HFF-Myc (cell line): ENCODE measurements at places on chromosomes 3 and 15.

- DNase-seq = no peak
These were observed 13.9 kb downstream of the CEP152 start for GRCh38 chr15:48796930-48797329.

- DNase-seq = no peak
These were observed 52.0 kb downstream of the DHX30 start for GRCh38 chr3:47854720-47855455.

- DNase-seq = no peak
These were observed 55.2 kb downstream of the PGPEP1L start for GRCh38 chr15:98952381-98952803.

DNA sequence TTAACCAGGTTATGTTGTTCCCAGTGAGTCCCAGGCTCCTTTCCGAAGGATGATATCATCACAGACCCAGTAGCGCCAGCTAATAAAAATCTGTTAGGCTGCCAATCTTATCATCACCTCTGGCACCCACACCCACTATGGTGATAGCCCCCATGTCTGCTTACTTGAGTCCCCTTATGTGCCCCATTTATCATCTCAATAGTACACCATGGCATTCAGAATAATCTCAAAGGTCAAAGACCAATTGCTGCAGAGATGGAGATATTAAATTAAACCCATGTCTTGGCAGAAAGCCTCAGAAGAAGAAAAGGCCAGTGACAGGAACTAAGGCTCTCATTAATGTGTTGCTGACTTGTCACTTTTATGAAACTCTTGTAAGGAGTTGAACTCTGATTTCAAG lies 32.8 kb downstream of the CPNE4 start:
- no peak for DNase-seq

DNA sequence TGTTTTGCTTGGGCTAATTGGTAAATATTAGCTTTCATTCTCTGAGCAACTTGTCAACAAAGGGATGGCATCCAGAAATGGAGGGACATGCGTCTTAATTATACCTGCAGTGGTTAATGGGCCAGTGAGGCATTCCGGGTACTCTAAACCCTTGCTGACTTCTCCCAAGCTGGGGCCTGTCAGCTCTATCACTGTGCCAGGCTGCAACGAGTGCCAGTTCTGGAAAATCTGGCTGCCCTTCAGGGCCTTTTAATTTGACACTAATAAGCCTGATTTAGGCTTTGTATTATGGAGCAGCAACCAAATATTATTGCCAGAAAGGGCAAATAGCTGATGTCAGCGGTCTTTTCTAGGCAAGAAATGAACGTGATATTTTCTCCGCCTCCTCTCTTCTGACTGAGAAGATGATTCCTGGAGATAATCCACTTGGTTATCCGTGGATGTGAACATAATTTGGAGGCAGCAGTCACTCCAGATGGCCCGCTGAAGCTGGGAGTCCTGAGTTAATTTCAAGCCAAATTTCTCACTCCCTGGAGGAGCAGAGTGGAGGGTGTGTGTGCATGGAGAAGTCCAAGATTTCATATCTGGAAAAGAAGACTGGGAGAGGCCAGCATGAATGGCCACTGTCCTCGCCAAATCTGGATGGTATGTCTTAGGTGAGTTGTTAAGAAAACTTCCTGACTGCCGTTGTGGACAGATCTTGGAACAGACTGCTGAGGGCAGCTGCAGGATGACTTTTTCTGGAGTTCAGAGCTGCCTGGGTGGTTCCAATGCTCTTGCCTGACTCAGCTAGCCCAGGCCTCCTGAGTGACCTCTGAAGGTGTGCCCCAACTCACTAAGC lies 44.4 kb upstream of the PSMD6 start:
- no peak for DNase-seq

DNA sequence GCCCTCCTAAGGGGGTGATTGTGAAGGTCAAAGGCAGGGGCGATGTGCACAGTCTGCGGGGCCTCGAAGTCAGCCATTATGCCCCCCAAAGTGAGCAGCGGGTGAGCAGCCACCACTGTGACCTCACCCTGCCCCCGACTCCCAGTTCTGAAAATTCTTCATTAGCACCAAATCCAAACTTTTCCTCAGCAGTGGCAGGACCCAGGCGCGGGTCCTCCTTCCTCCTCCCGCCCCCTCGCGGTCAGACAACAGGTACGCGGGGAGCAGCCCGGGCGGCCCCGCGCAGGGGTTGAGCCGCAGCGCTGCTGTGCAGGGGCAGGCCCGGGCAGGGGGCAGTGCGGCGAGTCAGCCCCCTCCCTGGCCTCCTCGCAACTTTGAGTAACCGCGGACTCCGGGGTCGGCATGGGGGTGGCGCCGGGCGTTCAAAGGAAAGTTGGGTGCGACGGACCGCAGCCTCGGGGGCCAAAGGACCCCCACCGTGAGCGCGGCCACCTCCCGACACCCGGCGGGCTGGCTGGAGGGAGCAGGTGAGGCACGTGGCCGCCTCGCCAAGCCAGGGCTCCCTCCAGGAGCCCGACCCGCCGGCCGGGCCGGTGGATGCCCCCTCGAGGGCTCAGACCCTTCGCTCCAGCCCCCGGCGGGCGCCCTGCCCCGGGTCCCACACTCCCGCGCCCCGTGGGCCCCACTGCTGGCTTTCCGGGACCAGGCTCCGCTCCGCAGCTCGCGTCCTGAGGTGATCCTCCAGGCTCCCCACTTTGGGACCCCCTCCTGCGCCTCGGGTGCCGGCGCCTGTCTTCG lies 49.4 kb upstream of the CCDC174 start:
- no peak for DNase-seq

GRCh38 chr3:105823149-105823867 lies 45.5 kb downstream of the CBLB start:
- DNase-seq = peak; percentile 49

DNA sequence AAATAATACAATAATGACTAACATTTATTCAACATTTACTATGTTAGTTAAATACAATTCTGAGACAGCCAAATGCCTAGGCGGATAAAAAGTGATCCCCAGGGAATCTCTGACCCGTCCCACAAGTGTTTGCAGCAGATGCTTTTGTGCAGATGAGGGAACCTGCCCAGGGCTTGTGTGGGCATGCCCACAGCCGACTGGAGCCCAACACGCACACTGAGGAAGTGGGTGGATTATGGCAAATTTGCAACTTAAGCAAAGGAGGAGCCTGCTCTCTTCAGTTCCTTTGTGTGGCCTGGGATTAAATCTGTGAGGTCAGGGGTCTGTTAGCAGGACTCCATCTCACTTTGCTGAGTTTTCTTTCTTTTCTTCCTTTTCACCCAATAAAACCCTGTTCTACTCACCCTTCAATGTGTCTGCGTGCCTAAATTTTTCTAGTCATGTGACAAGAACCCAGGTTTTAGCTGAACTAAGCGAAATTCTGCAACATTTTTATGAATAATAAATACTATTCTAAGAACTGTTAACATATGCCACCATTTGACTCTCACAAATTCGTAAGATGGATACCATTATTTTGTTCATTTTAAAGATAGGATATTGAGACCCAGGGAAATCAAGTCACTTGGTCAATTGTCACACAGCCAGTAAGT lies 13.9 kb upstream of the RTP1 start:
- peak; percentile 69 for DNase-seq

GRCh38 chr3:128556907-128557306 lies 63.9 kb upstream of the GATA2 start:
- no peak for DNase-seq

DNA sequence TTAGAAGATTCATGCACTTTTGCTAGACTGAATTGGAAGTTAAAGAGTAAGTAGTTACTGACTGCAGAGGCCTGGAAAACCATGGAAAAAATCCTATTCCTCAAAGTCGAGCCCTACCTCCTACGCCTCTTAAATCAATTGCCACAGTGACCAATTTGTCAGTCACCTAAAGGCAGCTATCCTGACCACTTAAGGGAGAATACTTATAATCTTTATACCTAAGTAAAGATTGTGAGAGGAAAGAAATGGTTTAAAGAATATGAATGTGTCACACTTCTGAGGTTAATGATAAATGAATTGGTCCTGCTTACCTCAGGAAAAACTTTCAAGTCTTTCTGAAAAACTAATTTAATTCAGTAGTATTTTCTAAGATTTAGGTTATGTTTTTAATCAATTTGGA lies 42.6 kb downstream of the AGTR1 start:
- no peak for DNase-seq

DNA sequence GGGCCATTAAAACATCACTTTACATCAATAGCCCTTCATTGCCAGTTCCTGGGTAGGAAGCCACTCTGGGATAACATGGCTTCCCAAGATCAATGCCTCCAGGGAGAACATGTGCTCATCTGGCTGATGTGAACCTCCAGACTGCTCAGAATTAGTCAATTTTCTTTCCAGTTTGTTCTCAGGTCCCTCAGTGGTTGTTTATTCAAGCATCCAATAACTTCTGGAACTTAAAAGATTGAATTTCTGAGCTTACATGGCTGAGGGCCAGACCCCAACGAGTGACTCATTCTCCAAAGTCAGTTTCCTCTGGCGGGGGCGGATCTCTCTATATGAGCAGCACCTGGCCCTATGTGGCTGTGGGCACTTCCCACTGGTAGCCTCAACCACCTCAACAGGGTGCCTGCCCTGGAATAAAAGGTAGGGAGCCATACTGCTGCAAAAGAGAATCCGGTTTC lies 34.0 kb downstream of the LYZL4 start:
- peak; percentile 81 for DNase-seq

DNA sequence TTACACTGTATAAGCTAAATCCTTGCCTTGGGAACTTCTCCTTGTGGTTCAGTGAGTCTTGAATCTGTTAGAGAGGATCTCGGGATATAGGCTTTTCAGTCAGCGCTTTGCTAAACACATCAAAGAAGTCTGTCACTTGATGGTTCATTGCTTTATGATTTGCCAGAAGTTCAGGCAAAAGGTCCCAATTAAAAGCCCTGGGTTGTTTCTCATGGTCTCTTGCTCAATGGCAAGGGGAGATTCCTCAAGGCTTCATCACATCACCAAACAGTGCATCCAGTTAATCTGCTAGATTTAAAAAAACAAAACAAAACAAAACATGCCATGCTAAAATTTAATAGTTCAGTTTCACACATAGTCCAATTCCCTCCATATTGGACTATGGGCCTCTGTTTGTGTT lies 114.8 kb downstream of the FILIP1L start:
- no peak for DNase-seq

DNA sequence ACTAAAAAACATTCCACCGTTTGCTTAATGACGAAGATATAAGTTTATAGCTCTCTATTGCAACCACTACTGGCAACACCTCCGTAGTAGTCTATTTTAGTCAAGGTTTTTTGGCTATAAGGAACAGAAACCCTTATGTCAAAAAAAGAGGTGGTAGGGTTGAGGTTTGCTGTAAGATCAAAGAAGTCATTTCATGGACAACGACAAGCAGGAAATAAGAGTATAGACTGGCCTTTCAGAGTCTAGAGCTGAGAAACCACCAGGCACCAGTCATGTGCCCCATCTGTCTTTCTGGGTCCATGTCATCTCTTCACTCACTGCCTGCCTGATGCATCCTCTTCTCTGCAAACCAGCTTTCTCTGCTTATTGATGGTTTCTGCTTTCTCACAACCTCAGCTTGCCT lies 42.7 kb downstream of the THBS1 start:
- no peak for DNase-seq

DNA sequence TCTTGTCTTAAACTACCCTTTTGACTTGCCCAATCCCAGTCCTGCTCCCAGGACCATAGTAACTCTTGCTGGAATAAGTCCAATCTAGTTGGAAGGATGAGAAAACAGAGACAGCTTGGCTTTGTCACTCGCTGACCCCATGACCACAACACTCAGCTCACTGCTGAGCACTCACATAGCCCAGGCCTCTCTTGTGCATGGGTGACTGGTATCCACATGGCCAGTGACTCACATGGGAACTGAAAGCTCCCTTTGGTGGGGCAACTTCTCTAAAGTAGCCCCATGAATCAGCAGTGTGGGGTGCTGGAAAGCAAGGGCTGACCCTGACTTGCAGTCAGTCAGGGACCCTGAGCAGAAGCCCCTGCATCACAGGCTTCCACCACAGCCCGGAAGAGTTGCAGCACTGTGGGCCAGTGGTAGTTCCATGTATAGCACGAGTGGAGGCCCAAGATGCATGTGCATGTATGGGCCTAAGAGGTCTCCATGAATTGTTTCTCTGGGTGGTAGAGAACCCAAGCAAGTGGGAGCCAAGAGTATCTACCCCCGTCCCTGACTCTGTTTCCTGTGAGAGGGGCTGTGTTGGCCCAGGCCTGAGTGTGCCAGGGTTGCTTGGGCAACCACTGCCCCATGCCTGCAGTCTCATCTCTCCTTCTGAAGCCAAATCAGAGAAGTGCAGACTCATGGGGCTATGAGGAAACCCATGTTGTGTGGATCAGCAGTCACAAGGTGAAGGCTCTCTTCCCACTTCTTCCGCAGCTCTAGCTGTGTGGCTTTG lies 62.1 kb upstream of the XCR1 start:
- DNase-seq = no peak

- DNase-seq = no peak
These were observed 87.5 kb downstream of the FAM43A start for GRCh38 chr3:194773216-194773615.

DNA sequence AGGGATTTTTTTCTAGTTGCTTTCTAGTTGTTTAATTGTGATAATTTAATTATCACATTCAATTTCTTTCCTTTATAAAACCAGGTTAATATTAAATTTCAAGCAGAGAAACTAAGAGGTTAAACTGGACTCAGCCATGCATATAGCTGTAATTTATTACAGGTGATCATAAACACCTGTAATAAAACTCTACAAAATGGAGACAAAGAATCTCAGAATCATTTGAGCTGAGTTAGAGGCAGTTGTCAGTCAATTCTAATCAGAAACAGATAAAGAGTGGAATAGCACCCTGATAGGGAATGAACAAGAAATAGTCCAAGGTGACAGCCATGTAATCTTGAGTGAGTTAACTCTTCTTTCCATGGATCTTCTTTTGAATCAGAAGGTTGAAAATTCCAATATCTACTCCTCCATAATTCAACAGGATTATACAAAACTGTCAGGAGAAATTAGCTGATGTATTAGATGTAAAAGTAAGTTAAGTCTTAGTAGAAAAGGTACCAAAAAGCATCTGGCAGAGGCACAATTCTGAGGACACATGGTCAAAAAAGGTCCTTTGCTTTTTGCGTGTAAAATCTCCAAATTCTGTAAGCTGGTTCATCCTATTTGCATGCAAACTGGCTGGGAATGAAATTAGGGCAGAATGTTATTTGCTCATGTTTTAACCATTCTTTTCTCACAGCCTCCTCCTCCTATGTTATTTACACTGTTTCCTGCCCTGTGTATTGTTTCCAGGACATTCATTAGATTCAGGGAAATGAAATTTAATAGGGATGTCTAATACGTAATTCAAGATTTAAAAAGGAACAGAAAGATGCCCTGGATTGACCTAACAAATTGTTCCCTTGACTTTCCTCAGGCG lies 39.4 kb upstream of the B3GNT5 start:
- no peak for DNase-seq
